ENCODE measurements at places on chromosomes 1 and 21.
A peak's percentile ranks its signal among the peaks of the same experiment; 100 is the strongest.

GRCh38 chr1:75725266-75725665 lies 757 bp downstream of the ACADM start:
- DNase-seq = no peak

DNA sequence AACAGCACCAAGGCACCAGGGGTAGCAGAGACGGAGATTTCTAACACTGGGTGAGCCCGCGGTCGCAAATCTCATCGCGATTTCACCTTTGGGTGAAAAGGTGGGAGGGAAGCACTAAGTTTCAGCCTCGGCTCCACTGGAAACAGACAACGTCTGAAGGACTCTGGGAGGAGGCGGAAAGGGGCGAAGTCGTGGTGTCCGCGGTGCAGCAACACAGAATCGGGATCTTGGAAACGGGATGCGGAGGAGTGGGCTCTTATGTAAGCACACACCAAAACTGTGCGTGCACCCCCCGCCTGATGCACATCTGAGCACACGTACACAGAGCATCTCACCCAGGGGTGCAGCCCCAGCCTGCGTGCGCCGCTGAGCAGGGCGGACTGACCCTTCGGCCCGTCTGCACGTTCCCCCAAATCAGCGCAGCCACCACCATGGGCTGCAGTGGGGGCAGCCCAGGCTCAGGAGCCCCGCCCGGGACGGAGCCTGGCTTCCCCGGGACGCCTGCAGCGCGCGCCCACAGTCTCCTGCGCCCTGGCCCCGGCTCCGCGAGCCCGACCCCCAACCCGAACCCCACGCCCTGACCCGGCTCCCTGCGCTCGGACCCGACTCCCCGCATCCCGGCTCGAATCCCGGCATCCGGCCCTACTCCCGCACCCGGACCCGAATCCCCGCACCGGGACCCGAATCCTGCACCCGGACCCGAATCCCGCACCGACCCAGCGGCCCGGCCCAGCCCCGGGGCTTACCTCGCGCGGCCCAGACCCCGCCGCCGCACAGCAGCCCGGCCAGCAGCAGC lies 670 bp downstream of the CLSTN1 start:
- peak; percentile 26 for DNase-seq

DNA sequence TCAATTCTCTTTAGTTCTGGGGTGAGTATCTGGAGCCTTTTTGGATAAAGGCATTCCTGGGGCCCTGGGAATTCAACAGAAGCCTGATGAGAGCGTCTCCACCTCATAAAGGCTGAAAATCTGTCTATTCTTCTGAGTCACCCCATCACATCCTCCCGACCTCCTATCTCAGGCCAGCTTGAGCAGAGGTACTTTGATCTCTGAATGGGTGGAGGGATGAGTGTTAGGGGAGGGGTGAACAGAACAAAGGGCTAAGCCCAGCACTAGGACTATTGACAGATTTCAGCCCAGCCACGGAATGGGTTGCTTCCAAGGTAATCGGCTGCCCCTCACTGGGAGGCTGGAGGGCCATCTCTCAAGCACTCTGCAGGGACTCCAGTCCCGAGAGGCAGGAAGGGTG lies 2.5 kb upstream of the MYBPH start:
- DNase-seq = no peak

GRCh38 chr1:3921765-3922164 lies 21.7 kb upstream of the C1orf174 start:
- DNase-seq = no peak

- no peak for DNase-seq
These were observed 356.2 kb upstream of the SNX7 start for GRCh38 chr1:98305362-98305761.

GRCh38 chr21:44999428-44999971 lies 59.7 kb downstream of the SLX9 start:
- DNase-seq = no peak
